B cell (primary cell): ENCODE measurements at places on chromosomes 12 and 14. TPM values are rescaled to one million over a fixed set of nuclear protein-coding genes. Genes with fewer than 3 reads are reported as not detected.

COL2A1 gene
- not detected in 2 replicates for total RNA-seq

USP5 gene
- 56.8 and 59.7 TPM in 2 replicates for total RNA-seq

FGF23 gene
- not detected in 2 replicates for total RNA-seq

ENDOU gene
- not detected in 2 replicates for total RNA-seq

SLC39A2 gene
- total RNA-seq: 0.25 and 0.51 TPM in 2 replicates

GLT1D1 gene
- 0.22 TPM in 1 of 2 replicates, not detected in the other for total RNA-seq

PTHLH gene
- not detected in 2 replicates for total RNA-seq

LRRC43 gene
- not detected in 2 replicates for total RNA-seq

EPYC gene
- total RNA-seq: not detected in 2 replicates

DDX23 gene
- total RNA-seq: 135 and 156 TPM in 2 replicates

PIK3C2G gene
- total RNA-seq: not detected in 2 replicates

LTB4R2 gene
- total RNA-seq: 10.1 and 11.7 TPM in 2 replicates

CRIP2 gene
- total RNA-seq: 6.0 and 9.8 TPM in 2 replicates

RFLNA gene
- not detected in 2 replicates for total RNA-seq

RHNO1 gene
- total RNA-seq: 13.5 and 15.0 TPM in 2 replicates

DPF3 gene
- 3.4 and 3.7 TPM in 2 replicates for total RNA-seq

ITGB7 gene
- total RNA-seq: 190 and 199 TPM in 2 replicates

PLEKHG7 gene
- 23.2 and 26.7 TPM in 2 replicates for total RNA-seq

RBM19 gene
- 89.8 and 90.0 TPM in 2 replicates for total RNA-seq

CD9 gene
- 12.8 and 13.8 TPM in 2 replicates for total RNA-seq

ASIC1 gene
- total RNA-seq: not detected in 2 replicates

INHBC gene
- total RNA-seq: 0.17 TPM in 1 of 2 replicates, not detected in the other

KRT5 gene
- total RNA-seq: not detected in 2 replicates

ATG14 gene
- total RNA-seq: 15.5 and 17.0 TPM in 2 replicates

TMEM179 gene
- not detected in 2 replicates for total RNA-seq

TDRD9 gene
- total RNA-seq: 2.4 and 3.4 TPM in 2 replicates
